OCI-LY7 (cell line): ENCODE measurements at places on chromosomes 13 and 19. TPM values are rescaled to one million over a fixed set of nuclear protein-coding genes. Genes with fewer than 3 reads are reported as not detected.

DNA sequence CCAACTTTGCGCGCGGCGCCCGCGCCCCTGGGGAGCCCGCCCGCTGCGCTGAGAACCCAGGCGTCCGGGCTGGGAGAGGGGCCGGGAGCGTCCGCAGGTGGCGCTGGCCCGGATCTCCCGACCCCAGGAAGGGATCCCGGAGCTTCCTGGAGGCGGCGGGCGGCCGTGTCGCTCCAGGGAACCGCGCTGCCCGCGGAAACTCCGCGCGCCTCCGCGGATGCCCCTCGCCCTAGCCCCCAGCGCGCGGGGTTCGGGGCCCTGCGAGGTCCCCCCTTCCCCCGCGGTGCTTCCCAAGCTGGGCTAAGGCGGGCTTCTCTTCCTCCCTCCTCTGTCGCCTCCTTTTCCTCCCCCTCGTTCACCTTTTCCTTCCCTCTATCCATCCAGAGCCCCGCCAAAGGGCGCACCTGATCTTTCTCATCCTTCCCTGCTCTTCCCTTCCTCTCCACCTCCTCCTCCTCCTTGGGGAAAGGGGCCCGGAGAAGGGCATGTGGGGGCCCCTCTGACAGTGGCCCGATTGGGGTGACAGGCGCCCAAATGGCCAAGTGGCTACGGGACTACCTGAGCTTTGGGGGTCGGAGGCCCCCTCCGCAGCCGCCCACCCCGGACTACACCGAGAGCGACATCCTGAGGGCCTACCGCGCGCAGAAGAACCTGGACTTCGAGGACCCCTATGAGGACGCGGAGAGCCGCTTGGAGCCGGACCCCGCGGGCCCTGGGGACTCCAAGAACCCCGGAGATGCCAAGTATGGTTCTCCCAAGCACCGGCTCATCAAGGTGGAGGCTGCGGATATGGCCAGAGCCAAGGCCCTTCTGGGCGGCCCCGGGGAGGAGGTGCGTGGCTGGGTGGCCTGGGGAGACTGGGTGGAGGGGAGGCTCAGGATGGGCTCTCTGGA, 710 bp downstream of the SHD start:
- DNase-seq: no peak

GRCh38 chr13:108561149-108561548, 68.3 kb upstream of the MYO16 start:
- DNase-seq: no peak

DNA sequence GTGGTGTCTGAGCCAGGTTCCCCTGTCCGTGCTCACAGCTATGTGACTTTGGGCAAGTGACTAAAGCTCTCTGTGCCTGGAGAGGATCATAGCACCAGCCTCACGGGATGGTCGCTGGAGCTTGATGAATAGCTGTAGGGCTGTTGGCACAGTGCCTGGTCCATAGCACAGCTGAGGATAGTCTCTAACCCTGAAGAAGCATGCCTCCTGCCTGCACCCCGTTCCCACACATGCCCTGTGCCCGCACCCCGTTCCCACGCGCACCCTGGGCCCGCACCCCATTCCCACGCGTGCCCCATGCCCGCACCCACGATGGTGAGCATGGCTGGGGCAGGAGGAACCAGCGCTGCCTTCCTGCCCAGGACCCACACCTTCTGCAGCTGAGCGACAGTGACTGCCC, 63.7 kb upstream of the F7 start:
- DNase-seq: no peak

RANBP3 gene
- 90.2 and 99.9 TPM in 2 replicates for total RNA-seq

- DNase-seq: no peak
Observed at GRCh38 chr13:42740753-42741152, 40.6 kb upstream of the FAM216B start.
